Activated T-cell treated with anti-CD3 and anti-CD28 coated beads for 4 hours (primary cell): ENCODE measurements at places on chromosomes 6 and 20.

GRCh38 chr6:80335121-80335531 is 228.7 kb downstream of the BCKDHB start:
- no peak for DNase-seq

DNA sequence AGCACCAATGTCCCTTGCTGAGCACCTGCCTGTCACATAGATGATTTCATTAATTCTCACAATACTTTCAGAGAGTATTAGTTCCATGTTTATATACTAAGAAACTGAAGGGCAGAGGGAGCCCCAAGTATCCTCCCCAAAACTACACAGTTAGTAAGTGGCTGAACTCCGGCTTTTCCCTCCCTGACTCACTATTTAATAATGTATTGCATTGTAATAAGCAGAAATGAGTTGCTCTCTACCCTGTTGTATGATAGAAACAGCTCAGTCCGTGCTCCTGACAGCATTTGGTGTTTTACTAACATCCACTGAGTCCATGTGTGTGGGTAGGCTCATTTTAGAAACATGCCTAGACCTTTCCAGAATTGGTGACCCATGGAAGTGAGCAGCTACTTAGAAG is 76.8 kb downstream of the OLIG3 start:
- no peak for DNase-seq

- no peak for DNase-seq
These were observed 187.4 kb upstream of the JARID2 start for GRCh38 chr6:15058200-15059061.

DNA sequence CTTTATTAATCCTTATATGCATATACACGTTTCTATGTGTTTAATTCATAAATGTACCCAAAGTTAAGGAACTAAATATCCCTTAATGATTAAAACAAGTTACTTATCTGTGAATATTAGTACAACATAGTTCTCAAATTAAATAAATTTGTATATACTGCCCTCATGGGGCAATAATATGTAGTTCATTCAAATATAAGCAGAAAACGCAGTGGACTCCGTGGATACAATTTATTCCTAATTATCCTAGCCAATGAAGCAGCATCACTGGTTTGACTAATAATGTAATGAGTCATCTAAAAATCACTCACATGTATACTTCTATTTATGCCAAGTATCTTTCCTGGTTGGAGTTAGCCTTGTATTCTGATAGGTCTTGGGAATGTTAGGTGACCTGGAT is 111.6 kb downstream of the TBC1D32 start:
- no peak for DNase-seq

GRCh38 chr6:32255199-32256153 is 31.6 kb upstream of the NOTCH4 start:
- DNase-seq, result peak; percentile 55

DNA sequence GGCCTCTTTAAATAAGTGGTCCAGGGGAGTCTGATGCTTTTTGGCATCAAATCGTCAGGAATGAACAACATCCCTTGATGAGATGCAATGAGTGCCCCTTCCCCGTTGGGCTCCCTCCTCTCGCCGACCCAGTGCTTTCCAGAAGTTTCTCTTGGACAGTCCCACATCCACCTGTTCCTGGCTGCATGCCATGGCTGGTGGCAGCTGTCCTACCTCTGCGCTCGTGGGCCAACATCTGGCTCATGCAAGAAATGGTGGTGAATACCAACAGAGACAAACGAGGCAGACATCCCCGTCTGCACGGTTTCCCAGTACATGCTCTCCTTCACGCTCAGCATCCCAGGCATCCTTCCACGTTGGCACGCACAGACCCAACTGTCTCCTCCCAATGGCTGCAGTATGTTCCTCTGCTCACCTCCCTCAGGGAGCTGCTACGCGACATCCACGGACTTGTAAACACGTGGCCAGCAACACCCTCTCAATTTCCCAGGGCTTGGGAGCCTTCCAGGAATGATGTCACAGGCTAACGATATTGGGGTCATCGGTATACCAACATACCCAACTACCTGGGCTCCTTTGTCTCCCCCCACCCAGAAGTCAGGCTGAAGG is 37.5 kb downstream of the PPP1R3G start:
- no peak for DNase-seq

GRCh38 chr6:3297909-3298308 is 39.2 kb downstream of the PSMG4 start:
- DNase-seq, result no peak

DNA sequence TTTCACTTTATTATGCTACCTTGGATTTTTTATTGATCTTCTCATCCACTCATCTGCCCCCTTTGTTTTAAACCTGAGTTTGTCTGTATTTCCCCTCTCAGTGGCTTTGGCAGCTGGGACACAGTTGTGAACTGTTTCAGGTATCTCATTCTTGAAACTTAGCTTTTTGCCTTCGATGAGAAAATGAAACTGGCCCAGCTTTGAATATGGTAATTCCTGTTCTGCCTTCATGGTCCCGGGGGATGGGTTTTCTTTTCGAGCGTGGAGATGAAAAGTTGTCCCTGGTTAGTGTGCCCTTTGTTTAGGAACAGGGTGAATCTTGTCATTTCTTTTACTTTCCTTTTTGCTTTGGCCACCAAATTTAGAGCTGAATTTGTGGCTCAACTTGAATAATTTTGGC is 25.6 kb downstream of the DHX35 start:
- DNase-seq, result no peak

- no peak for DNase-seq
These were observed 10.8 kb downstream of the SLC4A11 start for GRCh38 chr20:3227936-3228749.

DNA sequence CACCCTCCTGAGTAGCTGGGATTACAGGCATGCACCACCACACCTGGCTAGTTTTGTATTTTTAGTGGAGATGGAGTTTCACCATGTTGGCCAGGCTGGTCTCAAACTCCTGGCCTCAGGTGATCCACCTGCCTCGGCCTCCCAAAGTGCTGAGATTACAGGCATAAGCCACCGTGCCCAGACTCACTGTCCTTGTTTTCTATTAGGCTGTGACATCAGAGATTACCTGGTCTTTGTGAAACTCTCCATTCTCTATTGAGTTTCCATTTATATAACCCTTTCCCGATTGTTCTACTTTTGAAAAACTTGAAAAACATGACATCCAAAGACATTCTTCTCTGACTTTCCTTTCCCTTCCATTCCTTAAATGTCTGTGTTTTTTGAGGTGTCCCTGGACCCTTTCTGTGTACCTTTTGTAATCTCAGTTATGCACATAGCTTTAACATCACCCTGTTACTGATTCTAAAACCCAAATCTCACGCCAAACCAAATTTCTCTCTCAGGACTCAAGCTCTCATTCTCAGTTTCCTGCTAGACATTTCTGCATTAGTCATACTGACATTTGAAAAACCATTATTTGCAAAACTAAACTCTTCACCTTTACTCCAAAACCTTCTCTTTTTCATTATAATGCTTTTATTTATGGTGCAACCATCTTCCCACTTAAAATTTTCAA is 137.0 kb downstream of the KHDC1L start:
- DNase-seq, result no peak

GRCh38 chr20:49110767-49111694 is 64.9 kb downstream of the CSE1L start:
- no peak for DNase-seq
